ENCODE measurements at places on chromosomes 7 and 10.

DNA sequence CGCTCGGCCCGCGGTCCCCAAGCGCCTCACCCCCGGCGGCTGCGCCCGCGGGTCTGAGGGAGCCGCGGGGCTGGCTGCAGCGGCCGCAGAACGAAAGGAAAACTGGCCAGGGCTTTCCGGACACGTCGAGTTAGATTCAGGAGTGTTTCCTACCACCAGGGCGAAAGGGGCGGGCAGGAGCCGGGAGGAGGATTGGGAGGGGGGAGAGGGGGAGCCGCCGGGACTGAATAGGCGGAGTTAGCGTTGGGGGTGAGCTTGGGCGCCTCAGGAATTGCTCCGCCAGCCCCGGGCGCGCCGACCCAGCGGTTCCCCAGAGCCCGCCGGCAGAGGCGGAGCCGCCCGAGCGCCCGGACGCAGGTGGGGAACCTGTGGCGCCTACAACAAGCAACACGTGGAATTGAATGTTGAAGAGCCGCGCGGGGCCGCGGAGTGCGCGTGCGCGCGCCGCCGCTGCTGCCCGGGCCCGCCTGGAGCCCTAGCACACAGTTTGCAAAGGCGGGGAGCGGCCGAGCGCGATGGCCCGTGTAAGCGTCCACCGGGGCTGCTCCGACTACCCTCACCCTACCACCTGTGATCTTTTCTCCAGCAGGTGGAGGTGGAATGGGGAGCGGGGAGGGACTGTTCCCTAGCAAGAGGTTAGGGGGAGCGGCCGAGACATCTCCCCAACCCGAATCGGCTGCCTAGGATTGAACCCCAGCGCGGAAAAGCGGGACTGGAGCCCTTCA lies at the start of gene CADPS2:
TSS of gene CADPS2 (minus strand) at position 104 of the 725 bp plus-strand sequence. CDS start 123 bp downstream, outside the sequence.
- DNase-seq, result peak; percentile 3

- DNase-seq, result no peak
These were observed at the start of gene ABCA13 for GRCh38 chr7:48171202-48171601. TSS of gene ABCA13 (plus strand) at chr7:48171458. CDS start at chr7:48171484, 26 bp downstream.

- DNase-seq, result no peak
These were observed 38.8 kb downstream of the DLG5 start for GRCh38 chr10:77887631-77888355.

- DNase-seq, result no peak
These were observed 5.1 kb downstream of the PRLHR start for GRCh38 chr10:118590334-118590733.

DNA sequence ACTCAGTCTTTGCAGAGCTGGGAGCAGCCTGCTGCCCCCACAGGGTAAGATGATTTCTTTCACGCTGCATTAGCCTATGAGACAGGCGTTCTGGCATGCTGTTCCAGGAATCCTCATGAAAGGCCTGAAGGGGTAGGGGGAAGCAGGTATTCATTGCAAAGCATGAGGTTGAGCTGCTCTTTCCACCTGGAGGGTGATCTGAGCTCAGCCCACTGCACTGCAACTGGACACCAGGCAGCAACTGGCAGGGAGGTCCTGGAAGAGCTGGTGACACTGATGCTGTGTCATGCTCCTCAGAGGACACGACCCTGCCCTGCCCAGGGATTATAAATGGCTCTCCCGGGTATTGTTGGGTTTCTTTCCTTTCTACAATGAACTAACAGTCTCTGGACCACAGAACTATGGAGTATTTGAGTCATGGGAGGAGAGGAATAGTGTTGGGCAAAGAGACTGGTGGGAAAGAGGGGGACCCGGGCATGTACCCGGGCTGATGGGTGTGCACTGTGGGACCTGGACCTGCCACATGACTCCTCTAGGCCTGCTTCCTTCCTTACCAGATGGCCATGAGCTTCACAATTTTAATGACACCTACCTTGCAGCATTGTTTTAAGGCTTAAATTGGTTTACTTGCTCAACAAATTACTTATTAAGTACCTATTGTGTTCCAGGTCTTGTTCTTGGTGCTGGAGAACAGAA lies 24.3 kb downstream of the SLC25A28 start:
- DNase-seq, result no peak

- no peak for DNase-seq
These were observed 185.6 kb upstream of the LRGUK start for GRCh38 chr7:133941496-133941895.

DNA sequence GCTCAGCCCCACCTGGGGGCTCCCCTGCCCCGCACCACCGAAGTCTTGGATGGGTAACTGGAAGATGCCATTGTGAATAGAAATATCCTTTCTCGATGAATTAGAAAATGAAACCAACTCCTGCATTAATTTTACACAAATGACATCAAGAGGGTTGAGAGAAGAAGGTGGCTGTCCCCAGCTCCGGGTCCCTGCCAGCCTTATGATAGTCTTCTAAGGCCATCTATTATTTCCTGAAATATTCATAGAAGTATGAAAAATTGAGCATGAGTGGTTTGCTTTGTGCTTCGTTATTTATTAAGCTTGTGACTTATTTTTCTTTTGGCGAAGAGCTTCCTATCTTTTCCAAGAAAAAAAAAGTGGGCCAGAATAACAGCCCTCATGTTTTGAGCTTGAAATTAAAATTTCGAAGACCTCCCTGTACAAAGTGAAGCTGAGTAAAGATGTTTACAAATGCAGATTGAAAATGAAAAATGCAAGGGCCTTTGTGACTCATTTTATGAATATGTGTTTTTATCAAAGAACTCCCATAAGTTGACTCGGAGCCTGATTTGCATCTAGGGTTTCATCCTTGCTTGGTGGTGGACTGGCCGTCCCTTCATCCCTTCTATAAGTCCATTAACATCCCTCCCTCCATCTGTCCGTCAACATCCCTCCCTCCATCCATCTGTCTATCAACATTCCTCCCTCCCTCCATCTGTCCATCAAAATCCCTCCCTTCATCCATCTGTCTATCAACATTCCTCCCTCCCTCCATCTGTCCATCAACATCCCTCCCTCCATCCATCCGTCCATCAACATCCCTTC lies 20.5 kb upstream of the CFAP46 start:
- DNase-seq, result no peak

DNA sequence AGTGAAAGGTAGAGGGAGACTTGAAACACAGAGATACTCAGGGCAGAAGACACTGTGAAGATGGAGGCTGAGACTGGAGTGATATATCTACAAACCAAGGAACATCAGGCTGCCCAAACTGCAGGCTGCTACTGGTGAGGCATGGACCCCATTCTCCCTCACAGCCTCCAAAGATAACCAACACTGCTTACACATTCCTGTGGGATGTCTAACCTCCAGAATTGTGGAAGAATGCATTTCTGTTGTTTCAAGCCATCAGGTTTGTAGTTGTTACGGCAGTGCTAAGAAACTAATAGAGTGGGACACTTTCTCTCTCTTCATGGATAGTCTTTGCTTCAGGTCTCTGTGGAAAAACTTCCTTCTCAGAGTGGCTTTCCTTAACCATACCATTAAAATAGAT lies 182.6 kb upstream of the TMEM106B start:
- no peak for DNase-seq

- no peak for DNase-seq
These were observed 19.1 kb downstream of the GPRIN2 start for GRCh38 chr10:46537309-46537708.

GRCh38 chr10:64506963-64507362 lies 985.8 kb downstream of the REEP3 start:
- no peak for DNase-seq

DNA sequence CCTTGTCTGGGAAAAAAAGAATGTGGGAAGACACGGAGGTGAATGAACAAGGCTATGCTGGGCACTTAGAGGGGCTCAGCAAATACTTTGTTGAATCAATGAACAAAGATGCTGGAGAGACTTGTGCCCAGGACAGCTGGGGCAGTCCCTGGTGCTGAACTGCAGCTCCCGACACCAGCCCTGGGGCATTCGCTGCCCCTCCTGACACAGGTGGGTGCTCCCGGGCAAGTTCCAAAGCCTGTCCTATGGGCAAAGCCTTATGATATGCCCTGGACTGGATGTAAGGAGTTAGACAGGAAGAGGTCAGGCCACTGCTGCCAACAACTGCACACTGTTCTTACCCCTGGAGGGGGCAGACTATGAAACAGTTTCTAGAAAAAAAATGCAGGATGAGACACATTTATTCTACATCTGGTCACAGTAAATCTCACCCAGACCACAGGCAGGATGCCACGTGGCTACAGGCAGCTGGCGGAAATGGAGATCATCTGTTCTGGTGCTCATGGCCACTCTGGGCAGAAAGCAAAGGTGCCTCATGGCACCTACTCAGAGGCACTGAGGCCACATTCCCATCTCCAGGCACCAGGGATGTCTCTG lies 21.9 kb upstream of the FRAT2 start:
- no peak for DNase-seq

DNA sequence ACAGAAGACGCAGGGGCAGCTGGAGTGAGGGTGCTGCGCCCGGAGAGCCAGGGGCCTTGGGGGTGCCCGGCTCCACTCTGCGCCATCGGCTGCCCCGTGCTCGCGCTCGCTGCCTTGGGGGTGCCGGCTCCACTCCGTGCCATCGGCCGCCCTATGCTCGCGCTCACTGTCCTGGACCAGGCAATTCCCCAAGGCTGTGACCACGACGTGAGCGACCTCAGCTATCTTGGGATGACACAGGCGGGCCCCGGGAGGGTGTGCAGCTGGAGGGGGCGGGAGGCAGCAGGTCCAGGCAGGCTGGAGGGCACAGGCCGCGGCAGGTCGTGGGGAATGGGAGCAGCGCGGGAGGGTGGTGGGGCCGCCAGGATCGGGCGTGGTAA lies 29.7 kb downstream of the CYP2W1 start:
- no peak for DNase-seq

GRCh38 chr10:26046073-26046700 lies 112.2 kb downstream of the MYO3A start:
- no peak for DNase-seq

- DNase-seq, result no peak
These were observed 23.9 kb downstream of the SEM1 start for GRCh38 chr7:96685755-96686154.
